ENCODE measurements at places on chromosomes 11 and 22.

GRCh38 chr22:28442711-28443525 is 236.7 kb downstream of the TTC28 start:
- peak; percentile 20 for DNase-seq

DNA sequence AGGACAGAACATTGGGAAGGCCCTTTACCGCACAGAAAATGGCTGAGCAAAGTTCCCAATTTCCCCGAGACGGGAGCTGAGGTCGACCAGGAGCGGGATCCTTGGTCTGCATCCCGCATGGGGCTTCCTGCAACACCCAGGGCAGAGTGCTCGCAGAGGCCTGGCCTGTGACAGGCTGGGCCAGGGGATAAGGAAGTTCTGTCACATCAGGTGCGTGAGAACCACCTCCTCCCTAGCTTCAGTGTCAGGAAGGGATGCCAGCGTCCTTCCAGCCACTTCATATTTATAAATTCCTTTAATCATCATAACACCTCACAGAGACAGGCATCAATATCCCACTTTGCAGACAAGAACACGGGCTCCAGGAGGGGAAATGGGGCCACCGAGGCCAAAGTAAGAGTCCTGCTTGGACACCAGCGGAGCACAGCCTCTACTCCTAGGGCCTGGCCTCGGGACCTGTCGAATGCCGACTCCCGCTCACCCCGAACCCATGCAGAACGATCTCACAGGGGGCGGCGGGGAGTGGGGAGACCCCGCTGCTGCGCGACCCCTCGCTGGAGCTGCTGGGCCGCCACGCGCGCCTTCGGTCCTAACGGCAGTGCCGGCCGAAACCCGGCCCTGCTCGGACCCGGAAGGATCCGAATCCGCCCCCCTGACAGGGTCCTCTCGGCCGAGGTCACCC is 532 bp downstream of the BET1L start:
- DNase-seq, result no peak

- no peak for DNase-seq
Observed at GRCh38 chr22:27859336-27859735, 57.8 kb upstream of the MN1 start.

DNA sequence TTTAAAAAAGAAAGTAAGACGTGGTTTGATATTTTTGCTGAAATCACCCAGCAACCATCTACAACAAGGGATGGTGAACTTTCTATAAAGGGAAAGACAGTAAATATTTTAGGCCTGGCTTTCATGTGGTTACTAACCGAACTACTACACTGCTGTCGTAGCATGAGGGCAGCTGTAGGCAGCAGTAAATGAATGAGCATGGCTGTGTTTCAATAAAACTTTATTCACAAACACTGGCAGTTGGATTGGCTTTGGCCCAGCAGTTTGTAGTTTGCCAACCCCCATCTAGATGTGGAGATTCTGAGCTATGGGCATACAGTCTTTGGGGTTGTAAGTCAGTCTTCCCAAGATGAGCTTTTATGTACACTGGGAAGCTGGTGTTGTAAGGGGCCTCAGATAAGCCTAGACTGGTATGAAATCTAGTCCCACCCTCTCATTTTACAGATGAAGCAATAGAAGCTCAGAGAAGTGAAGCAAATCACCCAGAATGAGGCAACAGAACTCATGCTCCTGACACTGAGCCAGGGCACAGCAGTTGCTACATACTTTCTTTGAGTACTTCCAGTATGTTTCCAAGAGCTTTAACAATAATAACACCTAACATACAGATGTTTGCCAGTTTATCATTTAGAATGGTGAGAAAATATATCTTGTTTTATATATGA is 204.4 kb downstream of the ADAMTS15 start:
- no peak for DNase-seq

DNA sequence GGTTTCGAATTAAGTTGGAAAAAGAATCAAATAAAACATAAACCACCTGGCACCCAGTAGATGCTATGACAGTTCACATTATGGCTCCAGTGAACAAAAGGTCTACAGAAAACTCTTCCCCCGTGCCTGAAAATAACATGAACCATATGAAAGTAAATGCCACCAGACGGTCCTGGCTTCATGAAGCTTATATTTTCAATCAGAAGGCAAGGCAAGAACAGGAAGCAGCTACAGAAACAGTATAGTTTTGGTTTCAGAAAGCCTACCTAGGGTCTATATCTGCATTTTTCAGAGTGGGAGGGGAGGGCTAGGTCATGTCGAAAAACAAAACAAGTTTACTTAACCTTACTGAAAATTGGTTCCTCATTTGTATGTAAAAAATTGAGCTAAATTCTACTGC is 9.8 kb downstream of the RAB30 start:
- no peak for DNase-seq

- no peak for DNase-seq
Observed at GRCh38 chr11:78180751-78181150, 7.7 kb downstream of the KCTD21 start.

GRCh38 chr11:34197256-34197655 is 91.8 kb downstream of the NAT10 start:
- DNase-seq, result no peak

GRCh38 chr11:19382131-19382611 is 141.4 kb upstream of the E2F8 start:
- DNase-seq, result no peak

- no peak for DNase-seq
Observed at GRCh38 chr22:45709866-45710265, 38.2 kb downstream of the ATXN10 start.

DNA sequence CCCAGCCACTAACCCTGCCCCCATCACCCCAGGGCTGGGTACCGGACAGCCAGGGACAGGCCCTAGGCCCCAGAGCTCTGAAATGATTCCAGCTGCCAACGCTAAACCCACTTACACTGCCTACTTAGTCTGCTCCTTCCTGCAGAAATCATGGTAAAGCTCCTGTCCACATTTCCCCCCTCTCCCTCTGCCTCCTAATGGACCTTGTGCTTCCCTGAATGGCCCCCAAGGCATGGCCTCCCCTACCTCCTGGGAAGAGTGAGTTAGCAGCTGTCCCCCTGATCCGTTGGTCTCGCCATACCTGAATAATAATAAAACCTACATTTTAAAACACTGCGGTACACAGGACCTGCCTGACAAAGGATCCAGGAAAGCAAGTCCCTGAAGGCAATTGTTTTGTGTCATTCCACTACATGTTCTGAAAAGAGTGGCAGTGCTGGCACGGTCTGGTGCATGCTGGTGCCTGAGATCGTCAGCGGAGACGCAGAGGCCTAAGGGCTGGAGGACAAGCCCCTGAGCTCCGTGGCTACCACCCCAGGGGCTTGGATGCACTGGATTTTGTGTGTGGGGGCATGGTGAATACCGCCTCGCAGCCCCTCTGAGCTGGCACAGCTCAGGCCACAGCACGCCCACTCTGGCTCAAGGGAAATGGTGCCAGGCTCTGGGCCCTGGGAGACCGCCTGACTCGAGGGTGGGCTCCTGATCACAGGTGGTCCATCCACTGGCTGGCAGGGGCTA is 186.3 kb downstream of the CTTN start:
- no peak for DNase-seq

DNA sequence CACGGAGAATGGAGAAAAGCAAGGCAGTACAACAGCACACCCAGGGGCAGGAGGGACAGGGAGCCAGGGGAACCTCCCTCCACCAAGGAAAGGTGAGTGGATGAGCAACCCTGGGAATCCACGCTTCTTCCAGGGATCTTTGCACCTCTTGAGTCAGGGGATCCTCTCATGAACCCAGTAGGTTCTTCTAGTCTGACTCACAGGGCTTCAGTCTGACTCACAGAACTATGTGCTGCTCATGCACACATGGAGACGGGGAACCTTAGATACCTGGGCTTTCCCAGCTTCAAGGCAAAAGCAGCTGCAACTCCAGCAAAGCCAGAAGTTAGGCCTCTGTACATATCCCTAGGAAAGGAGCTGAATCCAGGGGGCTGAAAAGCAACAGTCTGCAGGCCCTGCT is 1021.4 kb upstream of the TENM4 start:
- no peak for DNase-seq

- no peak for DNase-seq
Observed at GRCh38 chr22:47188261-47189055, 426.0 kb downstream of the TBC1D22A start.

DNA sequence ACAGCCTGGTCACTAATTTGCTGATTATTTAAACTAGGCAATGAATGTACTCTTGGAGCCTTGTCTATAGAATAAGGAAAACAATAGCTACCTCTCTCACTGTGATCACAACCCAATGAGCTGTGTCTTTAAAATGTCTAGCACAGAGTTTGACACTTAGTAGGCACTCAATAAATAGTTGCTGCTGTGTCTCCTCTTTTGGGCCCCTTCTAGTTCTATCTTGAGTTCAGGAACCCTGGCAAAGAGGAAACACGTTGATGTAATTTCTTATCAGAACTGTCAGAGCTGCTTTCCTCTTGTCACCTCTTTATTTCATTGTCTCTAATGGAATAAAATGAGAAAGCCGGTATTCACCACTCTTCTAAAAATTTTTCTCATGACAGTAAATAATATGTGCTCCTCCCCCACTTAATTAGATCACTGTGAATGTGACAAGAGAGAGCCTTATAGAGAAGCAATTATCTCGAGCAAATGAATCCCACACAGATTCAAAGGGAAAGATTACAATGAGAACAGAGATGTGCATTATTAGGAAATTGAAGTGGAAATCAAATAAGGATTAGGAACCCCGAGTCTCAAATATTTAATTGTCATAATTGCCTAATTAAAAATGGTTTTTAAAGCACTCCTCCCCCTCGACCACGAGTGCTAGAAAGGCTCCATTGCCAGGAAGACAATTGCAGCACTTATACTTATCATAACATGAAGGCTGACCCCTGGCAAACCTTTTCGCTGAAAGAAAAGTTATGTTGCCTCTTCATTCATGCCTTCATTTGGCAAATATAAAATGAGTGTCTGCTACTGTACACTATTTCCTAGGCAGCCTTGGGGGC is 175.0 kb upstream of the BDNF start:
- DNase-seq, result no peak

GRCh38 chr11:23688835-23689234 is 808.0 kb upstream of the LUZP2 start:
- DNase-seq, result no peak

DNA sequence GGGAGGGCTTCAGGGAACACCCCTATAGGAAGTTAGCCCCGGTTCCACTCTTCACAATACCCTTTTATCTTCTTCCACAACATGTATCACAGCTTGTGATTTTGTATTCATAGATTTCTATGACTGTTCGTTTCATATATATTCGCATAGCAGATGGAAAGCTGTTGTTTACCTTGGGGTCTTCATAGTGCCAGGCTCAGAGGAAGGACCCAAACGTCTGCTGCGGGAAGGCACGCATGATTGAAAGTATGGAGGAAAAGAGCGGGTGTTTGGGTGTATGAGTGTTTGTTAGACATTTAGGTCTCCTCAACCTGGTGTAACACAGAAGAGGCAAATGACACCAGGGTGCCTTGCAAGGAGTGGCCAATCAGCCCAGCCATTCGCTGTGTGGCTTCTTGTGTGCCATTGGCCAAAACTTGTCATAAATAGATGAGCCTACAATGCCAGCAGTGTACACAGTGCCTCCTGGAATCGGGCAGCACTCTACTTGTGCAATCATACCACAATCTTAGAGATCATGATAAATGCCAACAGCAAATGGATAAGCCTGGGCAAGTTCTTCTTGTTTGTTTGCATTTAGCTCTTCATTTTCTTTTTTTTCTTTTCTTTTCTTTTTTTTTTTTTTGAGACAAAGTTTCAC is 10.9 kb upstream of the ADA2 start:
- no peak for DNase-seq

- DNase-seq, result no peak
Observed at GRCh38 chr11:45388472-45388871, 102.3 kb upstream of the SYT13 start.

DNA sequence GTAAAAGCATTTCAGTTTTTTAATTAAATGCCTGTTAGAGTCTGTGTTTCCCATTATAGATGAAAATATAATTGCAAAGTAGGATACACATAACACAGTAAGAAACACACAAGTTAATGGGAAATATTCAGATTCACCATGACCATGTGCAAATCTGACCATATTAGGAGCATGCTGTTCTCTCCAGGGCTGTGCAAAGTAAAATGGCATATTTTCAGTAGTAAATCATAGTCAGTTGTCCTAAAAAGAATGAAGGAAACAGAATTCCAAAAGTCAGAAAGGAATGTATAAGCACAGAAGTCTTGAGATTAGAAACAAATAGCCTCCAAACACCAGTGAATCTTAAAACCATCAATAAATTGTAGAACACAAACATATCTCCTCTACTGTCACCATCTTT is 44.4 kb downstream of the CNTN5 start:
- DNase-seq, result no peak

DNA sequence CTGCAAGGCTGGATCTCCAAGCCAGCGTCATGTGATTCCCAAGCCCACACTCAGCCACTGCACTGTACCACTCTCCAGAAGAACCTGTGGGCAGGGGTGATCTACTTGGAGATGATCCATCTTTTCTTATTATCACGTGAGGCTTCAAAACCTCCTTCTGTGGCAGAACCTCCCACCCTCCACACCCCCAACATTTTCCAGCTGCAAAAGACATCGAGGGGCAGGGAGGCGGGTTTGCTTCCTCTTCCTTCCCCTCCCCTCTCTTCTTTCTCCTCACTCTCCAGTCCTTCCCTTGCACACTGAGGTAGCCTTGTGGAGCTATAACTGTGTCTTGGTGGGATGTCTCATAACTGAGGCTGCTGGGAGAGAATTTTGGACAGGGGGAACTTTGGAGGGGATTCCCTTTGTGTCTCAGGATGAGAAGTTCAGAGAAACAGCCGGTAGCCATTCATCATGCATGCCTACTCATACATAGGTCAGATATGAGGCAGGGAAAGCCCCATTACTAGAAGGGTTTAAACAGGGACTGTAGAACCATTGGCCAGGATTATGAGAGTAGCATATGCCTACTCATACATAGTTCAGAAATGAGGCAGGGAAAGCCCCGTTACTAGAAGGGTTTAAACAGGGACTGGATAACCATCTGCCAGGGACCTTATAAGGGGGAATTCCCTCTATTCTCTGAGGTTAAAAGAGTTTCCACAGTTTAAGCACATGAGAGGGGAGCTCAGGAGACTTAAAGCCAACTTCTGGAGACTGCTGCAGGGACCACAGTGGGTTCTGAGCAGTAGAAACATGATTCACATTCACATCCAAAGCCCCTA is 420.7 kb upstream of the CADM1 start:
- DNase-seq, result no peak

- no peak for DNase-seq
Observed at GRCh38 chr22:40183029-40183581, 5.4 kb downstream of the TNRC6B start.

GRCh38 chr11:74630043-74630442 is 37.7 kb downstream of the POLD3 start:
- no peak for DNase-seq

DNA sequence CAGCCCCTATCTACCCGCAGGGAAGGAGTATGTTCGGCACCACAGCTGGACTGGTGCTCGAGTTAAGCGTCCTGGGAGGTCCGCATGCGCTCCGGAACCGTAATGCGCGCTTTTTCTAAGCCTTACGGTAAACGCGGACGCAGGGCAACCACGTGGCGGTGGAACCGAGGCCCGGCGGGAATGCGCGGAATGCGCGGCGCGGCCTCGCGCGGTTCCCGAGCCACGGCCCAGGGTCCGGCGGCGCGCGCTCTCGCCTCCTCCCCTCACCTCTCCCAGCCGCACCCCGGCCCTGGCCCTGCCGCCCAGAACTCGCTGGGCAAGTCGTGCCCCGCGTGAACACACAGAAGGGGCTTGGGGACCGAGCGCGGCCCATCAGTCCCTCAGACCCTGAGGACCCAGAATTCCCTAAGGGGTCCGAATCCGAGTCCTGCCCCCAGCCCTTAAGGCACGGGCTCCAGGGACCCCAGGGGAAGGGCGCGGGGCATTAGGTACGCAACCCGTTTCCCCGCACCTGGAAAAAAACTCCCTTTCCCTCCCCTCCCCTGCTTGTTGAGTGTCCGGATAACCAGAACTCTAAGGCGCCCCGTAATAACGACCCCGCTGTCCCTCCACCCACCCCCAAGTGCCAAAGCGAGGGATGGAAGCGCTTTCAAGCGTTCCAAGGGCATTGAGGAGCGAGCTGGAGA is 4.3 kb upstream of the CCND1 start:
- no peak for DNase-seq

All from stimulated activated CD4-positive, alpha-beta T cell treated with anti-CD3 and anti-CD28 coated beads, Interleukin-12 subunit alpha, Interleukin-12 subunit beta, amount 100 ng/mL, for 4 hours (primary cell).